ENCODE measurements at places on chromosomes 5 and 9.
A peak's percentile ranks its signal among the peaks of the same experiment; 100 is the strongest.

DNA sequence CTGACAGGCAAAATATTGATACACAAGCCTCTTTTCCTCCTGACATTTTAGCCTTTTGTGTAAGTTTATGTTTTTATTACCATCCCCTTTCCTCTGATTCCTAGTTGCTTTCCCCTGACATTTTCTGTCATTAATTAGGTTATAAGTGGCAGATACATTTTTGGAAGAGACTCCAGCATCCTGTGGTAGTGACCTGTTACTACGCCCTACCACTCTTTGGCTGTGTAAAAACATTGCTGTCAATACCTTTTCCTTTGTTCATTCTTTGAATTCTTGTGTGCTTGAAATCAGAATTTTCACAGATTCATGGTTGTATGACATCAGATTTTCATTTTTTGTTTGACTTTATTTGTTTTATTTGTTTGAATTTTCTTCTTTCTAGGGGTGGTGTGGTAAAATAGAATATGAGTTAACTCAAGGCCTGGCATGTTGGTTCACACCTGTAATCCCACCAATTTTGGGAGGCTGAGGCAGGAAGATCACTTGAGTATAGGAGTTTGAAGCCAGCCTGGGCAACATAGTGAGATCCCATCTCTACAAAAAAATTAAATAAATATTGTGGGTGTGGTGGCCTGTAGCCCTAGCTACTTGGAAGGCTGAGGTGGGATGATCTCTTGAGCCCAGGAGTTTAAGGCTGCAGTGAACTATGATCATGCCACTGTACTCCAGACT lies 43.4 kb downstream of the UBE2R2 start:
- DNase-seq: peak; percentile 35

- DNase-seq: no peak
Measured at GRCh38 chr5:4551034-4551433, 589.1 kb upstream of the ADAMTS16 start.

- DNase-seq: no peak
Measured at GRCh38 chr9:124813501-124814163, 36.7 kb downstream of the OLFML2A start.

- peak; percentile 56 for DNase-seq
Measured at GRCh38 chr5:96816411-96816939, 8.7 kb upstream of the ERAP1 start.

Data from hematopoietic multipotent progenitor cell treated with erythropoietin and hydrocortisone succinate and interleukin-3 and kit ligand, for 4 days (in vitro differentiated cells).